8988T (cell line): ENCODE measurements at places on chromosomes 2 and 18.

GRCh38 chr2:10382354-10383061 lies 65.6 kb downstream of the ODC1 start:
- DNase-seq = no peak

- no peak for DNase-seq
These were observed 25.5 kb downstream of the TCF7L1 start for GRCh38 chr2:85158559-85159273.

DNA sequence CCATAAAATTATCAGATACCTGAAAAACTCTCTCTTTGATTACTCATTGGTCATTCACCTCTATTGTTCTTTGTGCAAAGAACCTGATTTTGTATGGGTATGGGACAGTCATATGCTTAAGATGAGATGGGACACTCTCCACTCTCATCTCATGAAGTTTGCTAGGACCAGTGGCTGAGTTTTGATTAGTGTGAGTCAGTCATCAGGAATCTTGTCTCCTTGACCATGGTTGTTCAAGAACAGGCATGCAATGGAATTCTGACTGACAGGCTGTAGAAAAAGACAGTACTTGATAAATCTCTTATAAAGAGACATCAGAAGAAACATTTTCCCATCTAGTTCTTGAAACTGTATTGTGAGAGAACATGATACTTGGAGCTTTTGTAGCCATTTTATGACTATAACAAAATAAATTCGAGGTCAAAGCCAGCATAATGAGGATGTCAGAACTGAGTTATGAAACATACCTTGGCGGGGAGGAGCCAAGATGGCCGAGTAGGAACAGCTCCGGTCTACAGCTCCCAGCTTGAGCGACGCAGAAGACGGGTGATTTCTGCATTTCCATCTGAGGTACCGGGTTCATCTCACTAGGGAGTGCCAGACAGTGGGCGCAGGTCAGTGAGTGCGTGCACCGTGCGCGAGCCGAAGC lies 367.0 kb downstream of the NR4A2 start:
- no peak for DNase-seq

- DNase-seq = no peak
These were observed 313.8 kb downstream of the RIT2 start for GRCh38 chr18:42801706-42802105.

DNA sequence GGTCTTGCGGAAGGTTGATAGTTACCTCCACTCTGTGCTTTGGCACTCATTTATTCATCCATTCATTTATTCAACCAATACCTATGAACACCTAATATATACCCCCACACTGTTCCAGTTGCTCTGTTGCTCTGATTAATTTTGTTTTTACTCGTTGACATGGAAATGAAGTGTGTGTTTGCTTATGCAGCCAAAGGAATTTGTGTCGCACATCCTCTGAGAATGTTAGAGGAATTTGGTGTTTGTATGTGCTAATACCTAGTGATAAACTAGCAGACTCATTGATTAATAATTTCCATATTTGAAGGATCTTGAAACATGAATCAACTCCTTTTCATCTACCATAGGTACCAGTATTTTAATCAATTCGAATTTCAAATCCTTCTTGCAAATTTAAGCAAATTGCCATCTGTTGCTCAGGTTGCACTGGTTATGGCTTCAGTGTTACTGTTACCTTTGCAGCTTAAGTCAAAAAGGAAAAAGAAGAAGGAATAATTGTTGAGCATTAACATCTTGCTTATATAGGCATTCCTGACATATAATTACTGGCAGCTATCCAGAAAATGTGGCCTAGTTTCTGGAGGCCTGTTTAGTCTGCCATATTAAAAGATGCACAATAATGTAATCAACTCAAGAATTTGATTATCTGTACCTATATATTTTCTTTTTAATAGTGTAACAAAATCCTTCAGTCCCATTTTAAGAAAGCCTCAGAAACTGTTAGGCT lies 25.7 kb upstream of the CRIM1 start:
- no peak for DNase-seq

- DNase-seq = peak; percentile 19
These were observed 162.1 kb downstream of the ZEB2 start for GRCh38 chr2:144357623-144358373.

DNA sequence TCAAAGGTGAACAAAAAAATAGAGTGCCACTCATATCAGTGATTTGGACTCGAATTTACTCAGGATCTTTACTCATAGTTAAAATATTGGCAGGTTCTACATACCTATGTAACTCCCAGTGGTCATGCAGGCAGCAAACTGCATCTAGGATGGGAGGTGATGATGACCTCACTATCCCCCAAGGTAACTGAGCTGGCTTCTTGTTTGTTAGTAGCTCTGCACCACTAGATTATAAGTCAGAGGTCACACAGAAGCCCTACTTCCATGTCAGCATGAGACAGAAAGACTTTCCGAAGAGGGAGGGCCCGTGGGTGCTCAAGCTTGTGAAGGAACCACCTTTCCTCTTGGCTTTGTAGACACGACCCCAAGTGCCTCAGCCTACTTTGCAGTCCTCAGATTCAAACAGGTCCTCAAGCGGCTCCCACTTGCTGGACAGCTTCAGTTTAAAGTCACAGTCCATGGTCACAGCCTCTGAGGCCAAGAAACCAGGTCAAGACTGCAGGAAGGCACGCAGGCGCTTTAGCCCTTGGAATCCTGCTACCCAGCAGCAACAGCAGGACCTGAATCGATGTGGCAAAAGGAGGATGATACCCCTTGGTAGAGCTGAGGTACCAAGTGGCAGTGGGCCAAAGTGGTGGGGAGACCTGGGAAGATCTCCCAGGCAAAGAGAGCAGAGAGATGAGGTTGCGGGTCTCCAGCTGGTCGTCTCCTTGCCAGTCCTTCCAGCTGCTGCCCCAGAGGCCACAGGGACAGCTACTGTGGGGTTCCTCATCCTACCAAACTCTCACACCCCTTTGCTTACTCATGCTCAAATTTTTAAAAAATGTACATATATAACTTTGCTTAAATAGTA lies 4.3 kb downstream of the NTSR2 start:
- DNase-seq = no peak

- DNase-seq = no peak
These were observed 5.1 kb downstream of the FECH start for GRCh38 chr18:57581301-57581934.

DNA sequence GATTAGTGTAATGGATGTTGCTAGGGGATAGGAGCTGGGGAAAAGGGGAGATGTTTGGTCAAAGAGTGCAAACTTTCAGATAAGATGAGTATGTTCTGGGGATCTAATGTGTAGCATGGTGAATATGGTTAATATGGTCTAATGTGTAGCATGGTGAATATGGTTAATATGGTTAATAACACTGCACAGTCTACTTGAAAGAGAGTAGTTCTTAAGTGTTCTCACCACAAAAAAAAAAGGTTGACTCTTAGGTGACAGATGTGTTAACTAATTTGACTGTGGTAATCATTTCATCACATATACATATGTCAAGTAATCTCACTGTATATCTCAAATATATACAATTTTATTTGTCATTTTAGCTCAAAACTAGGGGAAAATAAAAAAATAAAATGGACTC lies 121.3 kb upstream of the CD226 start:
- DNase-seq = no peak

- DNase-seq = no peak
These were observed 198.5 kb upstream of the ZEB2 start for GRCh38 chr2:144718376-144718775.

DNA sequence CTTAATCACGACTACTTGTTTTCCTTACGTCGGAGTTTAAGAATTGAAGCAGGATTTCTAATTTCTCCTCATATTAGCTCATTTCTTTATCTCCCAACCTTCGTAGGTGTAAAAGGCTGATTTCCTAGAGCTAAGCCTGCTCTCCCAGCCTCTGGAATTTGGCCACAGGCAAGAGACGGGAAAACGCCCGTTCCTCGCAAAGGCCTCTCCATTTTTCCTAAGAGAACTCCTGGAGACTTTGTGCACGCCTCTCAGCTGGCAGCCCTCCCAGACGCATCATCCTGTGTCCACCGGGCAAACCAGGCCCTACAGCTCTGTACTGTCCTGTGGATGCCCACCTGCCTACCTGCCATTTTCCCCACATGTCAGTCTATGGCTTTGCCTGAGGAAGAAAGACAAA lies 106.3 kb downstream of the FTCDNL1 start:
- DNase-seq = no peak

GRCh38 chr2:161238560-161239325 lies 69.5 kb upstream of the PSMD14 start:
- peak; percentile 50 for DNase-seq

DNA sequence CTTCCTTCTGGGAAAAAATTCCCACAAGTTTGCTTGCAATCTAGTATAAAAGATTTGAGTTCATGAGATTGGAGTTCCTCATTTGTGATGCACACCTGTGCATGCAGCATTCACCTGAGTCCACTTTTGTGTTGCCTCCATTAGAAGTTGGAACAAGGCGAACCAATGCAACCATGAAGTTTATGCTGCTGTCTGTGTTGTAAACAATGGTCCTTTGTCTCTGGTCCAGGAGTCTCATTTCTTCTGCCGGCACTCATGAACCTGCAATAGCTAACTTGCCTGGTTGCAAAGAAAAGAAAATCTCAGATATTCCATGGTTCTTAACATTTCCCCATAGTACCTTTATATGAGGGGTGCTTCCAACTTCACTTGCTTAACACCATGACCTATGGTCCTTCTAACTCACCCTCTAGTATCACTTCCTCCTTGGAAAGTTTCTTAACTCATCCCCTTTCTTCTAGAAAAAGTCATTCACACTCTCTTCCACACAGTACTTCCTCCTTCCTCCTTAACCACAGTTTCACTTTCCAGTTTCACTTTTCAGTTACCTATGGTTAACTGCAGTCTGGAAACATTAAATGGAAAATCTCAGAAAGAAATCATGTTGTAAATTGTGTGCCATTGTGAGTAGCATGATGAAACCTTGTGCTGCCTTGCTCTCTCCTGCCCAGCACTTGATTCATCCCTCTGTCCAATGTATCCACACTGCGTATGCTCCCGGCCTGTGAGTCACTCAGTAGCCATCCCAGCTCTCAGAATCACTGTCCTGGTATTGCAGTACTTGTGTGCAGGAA lies 128.8 kb upstream of the TRIB2 start:
- no peak for DNase-seq

- no peak for DNase-seq
These were observed 2.7 kb upstream of the NPC1 start for GRCh38 chr18:23588836-23589560.

GRCh38 chr2:98569197-98569793 lies 39.0 kb downstream of the COA5 start:
- DNase-seq = peak; percentile 84

GRCh38 chr2:183408562-183408961 lies 284.3 kb downstream of the NUP35 start:
- DNase-seq = no peak

- no peak for DNase-seq
These were observed 118.3 kb downstream of the SH3RF3 start for GRCh38 chr2:109247340-109247739.

GRCh38 chr18:32289483-32290075 lies 99.7 kb downstream of the MEP1B start:
- no peak for DNase-seq

DNA sequence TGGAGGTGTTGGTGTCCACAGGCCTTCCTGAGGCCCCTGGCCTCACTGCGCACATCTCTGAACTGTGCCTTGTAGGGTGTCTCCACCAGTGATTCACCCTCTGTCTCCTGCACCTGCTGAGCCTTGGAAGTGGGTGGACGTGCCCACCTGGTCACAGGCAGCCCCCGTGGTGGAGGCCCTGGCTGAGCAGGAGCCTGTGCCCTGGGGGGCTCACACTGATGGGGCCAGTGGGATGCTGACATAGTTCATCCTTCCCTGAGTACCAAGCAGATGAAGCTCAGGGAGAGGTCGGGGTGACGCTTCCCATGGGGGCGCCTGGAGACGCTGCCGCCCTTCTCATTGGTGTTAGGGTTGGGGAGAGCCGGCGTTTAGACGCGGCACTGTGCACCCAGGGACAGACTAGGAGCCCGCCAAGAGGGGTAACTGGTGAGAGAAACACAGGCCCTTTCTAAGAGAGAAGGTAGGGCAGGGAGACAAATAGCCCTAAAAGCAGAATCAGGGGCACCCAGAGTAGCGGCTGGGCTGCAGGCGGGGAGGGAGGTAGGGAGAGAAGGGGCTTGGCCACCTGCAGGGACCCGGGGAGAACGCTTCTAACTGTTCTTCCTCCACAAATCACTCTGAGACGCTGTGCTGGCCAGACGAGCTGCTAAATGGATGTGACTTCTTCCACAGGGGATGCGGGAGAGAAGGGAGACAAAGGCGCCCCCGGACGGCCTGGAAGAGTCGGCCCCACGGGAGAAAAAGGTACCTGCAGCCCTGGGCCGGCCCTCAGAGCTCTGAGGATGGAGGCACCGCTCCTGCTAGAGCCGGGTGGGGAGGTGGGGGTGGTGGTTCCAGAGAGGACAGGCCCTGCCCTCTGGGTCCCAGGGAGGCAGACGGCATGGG lies 18.0 kb downstream of the COLEC11 start:
- no peak for DNase-seq

DNA sequence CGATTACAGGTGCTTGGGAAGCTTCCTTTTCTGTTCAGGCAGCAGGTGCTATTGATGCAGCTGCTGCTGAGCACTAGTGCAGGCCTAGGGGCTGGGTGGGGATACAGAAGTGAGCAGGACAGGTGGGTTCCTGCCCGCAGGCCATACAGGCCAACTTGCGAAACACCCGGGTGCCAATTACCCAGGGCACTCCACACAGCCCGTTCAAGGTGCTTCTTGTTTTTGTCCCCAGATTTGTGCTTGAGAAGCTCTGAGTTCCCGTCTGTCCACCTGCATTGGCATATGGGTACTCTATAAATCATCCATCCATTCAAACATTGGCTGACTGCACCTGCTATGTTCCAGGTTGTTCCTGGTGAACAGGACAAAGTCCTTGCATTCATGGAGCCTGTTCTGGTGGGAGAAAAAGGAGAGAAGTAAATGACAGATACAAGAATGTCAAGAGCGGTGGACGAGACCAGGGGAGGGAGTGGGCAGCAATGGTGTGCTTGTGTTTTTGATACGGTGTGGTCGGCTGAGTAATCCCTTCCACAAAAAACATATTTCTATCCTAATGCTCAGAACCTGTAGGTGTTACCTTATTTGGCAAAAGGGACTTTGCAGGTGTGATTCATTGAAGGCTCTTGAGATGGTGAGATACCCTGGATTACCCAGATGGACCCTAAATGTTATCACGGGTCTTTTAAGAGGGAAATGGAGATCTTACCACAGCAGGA lies 31.4 kb downstream of the SH3BP4 start:
- no peak for DNase-seq

DNA sequence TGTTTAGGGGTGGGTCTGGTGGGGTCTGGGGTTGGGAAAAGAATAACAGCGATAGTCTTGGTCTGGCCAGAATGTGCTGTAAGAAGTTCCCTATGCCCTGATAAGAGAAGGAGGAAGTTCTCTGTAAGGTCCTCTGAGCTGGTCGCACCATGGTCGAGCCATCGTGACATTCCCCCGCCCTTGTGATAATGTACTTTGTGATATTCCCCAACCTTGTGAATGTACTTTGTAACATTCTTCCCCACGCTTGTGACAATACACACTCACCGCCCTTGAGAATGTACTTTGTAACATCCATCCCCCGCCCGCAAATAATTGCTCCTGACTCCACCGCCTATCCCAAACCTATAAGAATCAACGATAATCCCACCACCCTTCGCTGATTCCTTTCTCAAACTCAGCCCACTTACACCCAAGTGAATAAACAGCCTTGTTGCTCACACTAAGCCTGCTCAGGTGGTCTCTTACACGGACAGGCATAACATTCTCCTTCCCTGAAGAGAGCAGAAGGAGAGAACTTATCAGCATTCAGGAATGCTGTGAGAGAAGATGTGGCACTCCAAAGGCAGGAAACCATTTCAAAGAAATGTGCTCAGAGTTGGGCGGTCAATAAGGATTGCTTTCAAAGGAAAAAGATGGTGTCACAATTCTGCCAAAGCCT lies 17.8 kb upstream of the DUSP19 start:
- DNase-seq = no peak
